ENCODE measurements at places on chromosomes 4 and X. TPM values are rescaled to one million over a fixed set of nuclear protein-coding genes. Genes with fewer than 3 reads are reported as not detected.

DNA sequence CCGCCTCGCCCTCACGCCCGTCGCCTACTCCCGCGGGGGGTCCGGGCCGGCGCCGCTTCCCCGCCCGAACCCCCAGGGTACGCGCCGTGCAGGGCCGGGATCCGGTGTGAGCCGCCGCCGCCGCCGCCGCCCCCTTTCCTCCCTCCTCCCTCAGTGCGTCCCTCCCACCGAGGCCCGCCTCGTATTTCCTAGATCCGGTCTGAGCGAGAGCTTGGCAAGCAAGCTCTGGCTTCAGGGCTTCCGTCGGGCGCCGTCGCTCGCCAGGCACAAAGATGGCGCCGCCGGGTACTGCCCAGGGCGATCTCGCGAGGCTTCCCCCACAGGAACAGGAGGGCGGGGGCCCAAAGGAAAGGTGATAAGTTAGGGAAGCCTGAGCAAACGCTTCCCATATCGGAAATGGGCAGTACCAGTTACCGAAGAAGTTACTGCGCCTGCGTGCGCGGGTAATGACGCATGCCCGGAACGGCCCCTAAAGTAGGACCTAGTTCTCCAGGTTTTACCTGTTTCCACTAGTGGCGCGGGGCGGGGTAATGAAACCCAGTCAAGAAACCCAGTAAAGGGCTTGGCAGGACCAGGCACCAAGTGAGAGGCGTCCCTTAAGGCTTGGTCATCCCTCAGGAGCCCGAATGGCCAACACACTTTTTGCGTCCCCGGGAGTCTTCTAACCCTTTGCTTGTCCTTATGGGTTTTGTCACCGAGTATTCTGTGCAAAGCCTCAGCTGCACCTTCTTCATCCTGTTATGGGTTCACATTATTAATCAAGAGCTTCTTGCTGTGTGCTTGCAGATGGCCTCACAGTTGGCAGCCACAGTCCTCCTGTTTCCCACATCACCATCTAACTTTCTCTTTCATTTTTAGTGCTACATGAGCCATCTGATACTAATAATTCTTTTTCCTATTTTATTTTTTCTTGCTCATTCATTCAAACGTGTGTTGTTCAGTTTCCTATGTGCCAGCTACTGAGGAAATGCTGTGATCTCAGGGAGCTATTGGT lies at the start of gene TAB3:
Gene TAB3 (minus strand): TSS at position 108 of the 994 bp plus-strand sequence. CDS start 29,666 bp downstream, outside the sequence.
- peak; percentile 96 for DNase-seq

DNA sequence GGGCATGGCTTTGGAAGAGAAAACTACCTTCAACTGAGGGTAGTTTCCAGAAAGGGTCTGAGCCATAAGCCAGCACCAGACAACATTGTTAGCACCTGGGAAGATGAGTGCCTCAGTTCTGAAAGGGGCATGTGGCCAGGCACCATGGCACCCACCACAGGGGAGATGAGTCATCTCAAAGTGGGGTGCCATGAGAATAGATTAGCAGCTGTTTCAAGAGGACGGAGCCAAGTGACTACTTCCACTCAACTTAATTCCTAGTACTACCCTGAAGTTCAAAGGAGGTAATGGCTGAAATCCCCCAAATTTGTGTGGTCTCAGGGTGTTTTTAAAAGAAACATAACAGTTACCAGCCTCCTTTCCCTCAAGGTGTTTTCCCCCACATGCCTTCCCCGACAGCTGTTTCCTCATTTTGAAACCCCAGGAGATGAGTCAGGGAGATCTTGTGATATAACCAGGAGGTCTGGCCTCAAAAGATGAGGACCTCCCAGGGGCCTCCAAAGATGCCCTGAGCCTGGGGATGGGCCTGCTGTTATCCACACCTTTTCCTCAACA lies 27.8 kb upstream of the FTHL17 start:
- DNase-seq, result no peak

DNA sequence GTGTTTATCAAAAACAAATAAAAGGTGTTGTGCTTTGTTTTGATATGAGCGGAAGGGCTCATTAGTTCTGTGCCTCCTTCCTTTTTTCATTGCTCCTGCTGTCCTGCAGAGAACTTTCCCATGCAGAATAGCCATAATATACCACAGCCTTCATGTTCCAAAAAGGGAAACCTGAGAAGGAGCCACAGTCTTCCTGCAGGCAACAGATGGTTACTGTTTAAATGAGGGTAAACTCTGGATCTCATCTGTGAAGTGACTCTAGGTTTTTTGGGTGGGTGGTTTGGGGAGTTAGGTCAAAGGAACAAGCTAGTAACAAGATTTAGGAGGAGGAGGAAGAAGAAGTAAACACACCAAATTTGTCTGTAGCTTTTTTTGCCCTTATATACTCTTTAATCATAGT lies 131.8 kb downstream of the BMPR1B start:
- no peak for DNase-seq

DNA sequence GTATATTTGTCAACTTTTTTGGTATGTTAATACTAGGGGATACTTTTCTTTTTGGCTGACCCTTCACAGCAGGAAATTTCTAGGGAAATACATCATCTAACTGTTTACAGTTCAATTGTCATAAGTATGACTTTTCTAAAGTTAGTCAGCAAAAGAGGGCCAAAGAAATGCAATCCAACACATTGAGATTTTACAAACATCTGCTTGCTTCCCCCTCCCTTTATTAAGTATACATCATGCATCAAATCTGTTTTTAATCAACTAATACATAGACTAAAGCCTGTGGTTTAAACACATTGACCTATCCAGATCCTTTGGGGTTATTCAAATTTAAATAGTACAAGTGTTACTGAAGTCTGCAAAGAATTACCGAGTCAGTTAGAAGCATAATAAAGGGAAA lies 93.9 kb downstream of the MID1 start:
- no peak for DNase-seq

GRCh38 chr4:97457253-97457652 lies 686.0 kb downstream of the STPG2 start:
- DNase-seq, result no peak

GRCh38 chr4:174657472-174657871 lies 135.2 kb upstream of the HPGD start:
- no peak for DNase-seq

DNA sequence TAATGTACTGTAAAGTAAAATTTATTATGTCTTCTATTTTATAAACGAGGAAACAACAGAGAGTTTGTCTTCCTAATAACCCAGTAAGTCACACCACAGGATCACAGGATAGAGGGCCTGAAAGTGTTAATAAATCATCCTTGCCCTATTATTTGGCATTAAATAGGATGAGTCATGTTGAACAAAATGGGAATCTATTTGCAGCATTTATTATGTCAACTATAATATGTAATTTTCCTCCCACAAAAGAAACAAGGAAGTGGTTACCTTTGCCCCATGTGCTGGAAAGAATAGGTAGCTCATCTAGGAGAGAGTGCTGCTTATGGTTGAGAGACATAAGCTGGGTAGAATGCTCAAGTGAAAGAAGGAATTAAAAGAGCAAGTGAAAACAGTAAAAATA lies 237.6 kb upstream of the NDST3 start:
- DNase-seq, result no peak

DNA sequence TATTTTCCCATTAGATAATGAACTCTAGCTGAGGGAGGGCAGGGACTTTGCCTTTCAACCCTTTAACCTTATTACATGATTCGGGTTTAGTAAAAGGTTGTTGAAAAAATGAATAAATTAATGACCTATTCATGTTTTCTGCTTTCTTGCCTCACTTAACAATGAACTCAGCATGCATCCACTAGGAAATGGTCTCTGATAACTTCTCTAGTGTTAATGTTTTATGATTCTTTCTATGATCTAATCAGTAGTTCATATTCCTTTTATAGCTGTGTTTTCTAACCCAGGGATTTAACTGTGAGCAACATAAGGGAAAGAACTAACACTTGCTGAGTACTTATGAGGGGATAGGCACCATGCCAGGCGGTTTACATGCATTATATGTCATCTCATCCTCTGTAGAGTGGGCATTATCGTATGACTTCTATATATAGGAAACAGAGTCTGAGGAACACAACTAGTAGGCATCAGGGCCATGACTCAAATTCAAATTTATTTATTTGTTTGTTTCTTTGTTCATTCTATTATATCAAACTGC lies 236.7 kb upstream of the MAB21L2 start:
- DNase-seq, result no peak

- no peak for DNase-seq
These were observed 853.8 kb downstream of the ADGRL3 start for GRCh38 chr4:62053974-62054373.

DNA sequence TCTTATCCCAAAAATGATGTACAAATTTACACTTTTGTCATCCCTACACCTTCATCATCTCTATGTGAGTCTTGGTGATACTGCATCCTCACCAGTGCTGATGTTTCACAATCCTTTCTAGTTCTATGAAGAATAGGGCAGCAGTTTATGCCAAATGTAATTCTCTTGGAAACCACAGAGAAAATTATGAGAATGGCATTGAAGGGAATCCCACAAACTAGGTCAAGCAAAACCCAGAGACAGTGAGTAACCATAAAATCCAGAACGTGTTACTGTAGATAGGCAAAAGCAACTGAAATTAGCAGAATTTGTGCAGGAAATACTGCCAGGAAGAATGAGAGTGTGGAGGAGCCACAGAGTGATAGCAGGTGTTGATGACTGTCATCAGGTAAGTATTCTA lies 24.5 kb downstream of the IL15 start:
- DNase-seq, result no peak

DNA sequence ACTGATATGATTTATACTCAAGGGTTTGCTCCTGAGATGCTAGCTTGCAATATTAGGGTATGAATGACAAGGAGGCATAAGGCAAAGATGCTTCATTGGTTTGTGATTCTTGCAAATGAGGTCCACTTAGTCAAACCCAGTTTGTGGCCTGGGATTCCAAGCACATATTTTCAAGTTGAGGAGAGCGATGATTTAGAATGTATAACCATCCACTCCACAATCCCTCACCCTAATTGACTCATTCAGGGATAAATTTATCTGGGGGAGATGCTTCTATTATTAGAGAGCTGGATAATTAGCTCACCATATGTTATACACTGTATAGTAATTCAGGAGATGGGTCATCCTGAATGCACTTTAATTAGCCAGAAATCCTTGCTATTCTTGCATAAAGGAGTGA lies 118.3 kb upstream of the PUDP start:
- DNase-seq, result no peak

Gene ARMCX1
- total RNA-seq, result 21.7 TPM

Gene SPINK2
- not detected for total RNA-seq

GRCh38 chr4:153117554-153117953 lies 86.7 kb upstream of the TRIM2 start:
- DNase-seq, result no peak

GRCh38 chr4:82784681-82785610 lies 13.7 kb downstream of the SCD5 start:
- DNase-seq, result no peak

Gene INTU
- total RNA-seq, result 11.4 TPM

- DNase-seq, result no peak
These were observed 169.6 kb upstream of the GLRA2 start for GRCh38 chrX:14359727-14360126.

DNA sequence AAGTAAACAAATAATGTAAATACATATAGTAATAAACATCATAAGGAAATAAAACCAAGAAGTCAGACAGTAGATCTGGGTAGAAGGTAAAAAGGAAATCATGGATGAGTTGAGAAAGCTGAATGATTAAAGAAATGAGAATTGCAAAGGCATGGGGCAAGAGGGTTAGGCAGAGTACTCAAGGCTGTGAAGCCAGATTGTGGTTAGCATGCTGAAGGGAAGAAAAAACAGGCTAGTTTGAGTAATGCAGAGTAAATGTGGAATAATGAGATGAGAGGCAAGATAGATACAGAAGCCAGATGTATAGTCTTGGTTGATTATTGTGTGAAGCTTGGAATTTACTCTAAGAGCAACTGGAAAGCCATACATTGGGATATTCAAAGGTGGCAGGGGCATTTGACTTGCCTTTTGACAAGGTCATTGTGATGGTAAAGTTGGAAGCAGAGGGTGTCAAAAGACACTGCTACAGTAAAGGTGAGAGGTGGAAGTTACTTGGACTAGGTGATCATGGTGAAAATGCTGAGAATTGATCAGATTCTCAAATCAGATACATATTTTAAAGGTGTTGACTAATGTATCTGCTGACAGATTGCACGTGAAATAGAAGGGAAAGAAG lies 307.0 kb downstream of the FSTL5 start:
- DNase-seq, result no peak

DNA sequence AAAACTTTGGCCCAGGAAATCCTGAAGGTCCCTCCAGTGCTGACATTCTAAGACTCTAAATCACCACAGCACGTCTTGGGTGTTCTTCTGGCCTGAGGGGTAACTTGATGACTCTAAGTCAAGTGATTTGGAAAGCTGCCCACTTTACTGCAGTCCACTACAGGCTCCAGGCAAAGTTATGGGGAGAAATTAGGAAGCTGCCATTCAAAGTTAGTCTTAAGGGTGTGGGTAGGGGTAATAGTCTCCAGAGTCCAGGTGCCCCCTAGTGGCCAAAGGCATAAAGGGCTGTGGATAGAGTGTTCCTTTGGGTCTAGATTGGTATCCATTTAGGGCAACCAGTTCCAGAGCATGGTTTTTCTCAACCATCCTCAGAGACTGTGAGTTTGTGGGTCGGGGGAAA lies 38.7 kb upstream of the SLC16A2 start:
- DNase-seq, result peak; percentile 68

GRCh38 chrX:100687128-100687527 lies 43.1 kb downstream of the SRPX2 start:
- no peak for DNase-seq

Gene SSX2B
- not detected for total RNA-seq

- DNase-seq, result no peak
These were observed 4.5 kb downstream of the CFAP299 start for GRCh38 chr4:80340036-80340435.

Gene DHX15
- total RNA-seq, result 101 TPM

DNA sequence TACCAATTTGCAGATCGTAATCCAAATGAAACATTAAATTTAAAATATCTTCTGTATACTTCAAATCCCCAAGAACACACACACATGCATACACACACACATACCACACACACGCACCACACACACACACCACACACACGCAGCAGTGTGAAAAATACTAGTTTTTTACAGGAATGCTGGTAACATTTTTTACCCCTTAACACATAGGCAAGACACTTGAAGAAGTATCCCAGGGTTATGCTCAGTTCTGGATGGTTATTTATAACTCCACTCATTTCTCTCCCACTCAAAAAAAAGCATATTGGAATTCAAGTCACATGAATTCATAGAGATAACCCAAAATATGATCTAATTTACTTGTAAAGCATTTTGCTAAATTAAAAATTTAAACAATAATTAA lies 325.5 kb upstream of the SLC7A11 start:
- no peak for DNase-seq
